Sigmoid colon (tissue), 7 donors: ENCODE measurements at places on chromosomes 7 and 10. TPM values are rescaled to one million over a fixed set of nuclear protein-coding genes. Genes with fewer than 3 reads are reported as not detected.

DNA sequence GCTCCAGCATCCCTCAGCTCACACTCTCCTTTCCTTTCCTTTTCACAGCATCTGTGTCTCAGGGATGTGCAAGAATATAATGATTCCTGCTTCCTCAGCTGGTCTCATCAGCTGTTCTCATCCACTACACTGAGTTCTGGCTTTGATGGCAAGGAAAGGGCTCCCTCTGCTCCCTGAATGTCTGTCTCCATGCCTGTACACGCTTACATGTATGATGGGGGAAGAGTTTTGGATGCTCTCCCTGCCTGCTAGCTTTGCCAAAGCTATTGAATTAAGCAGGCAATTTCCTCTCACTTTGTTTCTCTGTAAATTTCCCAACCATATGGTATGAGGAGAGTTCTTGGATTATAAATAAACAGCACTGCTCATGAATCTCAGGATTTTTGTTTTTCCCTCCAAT is 254.5 kb downstream of the SORCS3 start:
- H3K27ac ChIP-seq, result no peak overlapping the region
- no peaks in the 10 kb centered on the region for H3K27me3 ChIP-seq
- no peak overlapping the region for H3K4me3 ChIP-seq
- no peak for DNase-seq

Gene EIF5AL1
- 0.55 TPM for total RNA-seq

- no peak overlapping the region for H3K27ac ChIP-seq
- no peaks in the 10 kb centered on the region for H3K4me1 ChIP-seq
- H3K4me3 ChIP-seq, result no peak overlapping the region
These were observed 173.6 kb downstream of the MBL2 start for GRCh38 chr10:52598936-52599335.

- H3K4me1 ChIP-seq, result peaks cover 17% of the 10 kb centered on the region
- H3K27ac ChIP-seq, result no peak overlapping the region
- no peaks in the 10 kb centered on the region for H3K36me3 ChIP-seq
- H3K4me3 ChIP-seq, result no peak overlapping the region
These were observed 201.1 kb upstream of the CCDC6 start for GRCh38 chr10:60107308-60107976.

DNA sequence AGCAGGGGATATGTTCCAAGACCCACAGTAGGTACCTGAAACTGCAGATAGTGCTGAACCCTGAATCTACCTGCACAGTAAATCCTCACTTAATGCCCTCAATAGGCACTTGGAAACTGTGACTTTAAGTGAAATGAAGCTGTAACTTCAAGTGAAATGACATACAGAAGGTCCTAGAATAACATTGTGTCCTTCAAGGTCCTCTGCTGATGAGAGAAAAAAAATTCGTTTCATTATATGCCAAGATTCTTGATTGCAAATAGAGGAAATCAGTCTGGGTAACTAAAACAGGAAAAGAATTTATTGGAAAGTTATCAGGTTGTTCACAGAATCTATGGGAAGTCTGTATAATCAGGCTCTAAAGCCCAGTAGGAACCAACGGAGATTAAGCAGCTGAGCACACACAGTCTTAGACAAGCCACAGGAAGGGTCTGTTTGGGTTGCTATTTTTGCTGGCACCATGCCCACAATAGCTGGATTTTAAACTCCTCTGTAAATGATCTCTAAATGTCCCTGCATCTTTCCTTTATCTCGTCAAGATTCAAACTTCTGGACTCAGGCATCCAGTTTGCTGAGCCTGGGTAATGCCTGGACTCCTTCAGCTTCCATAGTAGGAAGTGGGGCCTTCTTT is 57.5 kb downstream of the EXOC4 start:
- H3K4me1 ChIP-seq, result no peaks in the 10 kb centered on the region
- no peak overlapping the region for H3K27ac ChIP-seq
- H3K27me3 ChIP-seq, result no peaks in the 10 kb centered on the region
- DNase-seq, result no peak
- H3K36me3 ChIP-seq, result peaks cover 42% of the 10 kb centered on the region
- H3K4me3 ChIP-seq, result no peak overlapping the region

Gene CTNNA3
- total RNA-seq, result 1.5 TPM

Gene WDR11
- 40.3 TPM for total RNA-seq

Gene CNPY1
- not detected for total RNA-seq

Gene GTF2IRD2
- 22.2 TPM for total RNA-seq

Gene MCM10
- 0.14 TPM for total RNA-seq

- H3K36me3 ChIP-seq, result no peaks in the 10 kb centered on the region
- no peak overlapping the region for H3K4me3 ChIP-seq
These were observed 106.4 kb upstream of the ZNF438 start for GRCh38 chr10:31138026-31138553.

- H3K4me3 ChIP-seq, result no peak overlapping the region
- peaks cover 5% of the 10 kb centered on the region for H3K36me3 ChIP-seq
- no peak overlapping the region for H3K27ac ChIP-seq
- DNase-seq, result no peak
- H3K4me1 ChIP-seq, result no peaks in the 10 kb centered on the region
These were observed 33.4 kb upstream of the PDGFA start for GRCh38 chr7:552868-553635.

Gene ADRA2A
- 1.5 TPM for total RNA-seq

GRCh38 chr7:112777406-112777805 is 12.8 kb downstream of the TMEM168 start:
- no peak overlapping the region for H3K4me3 ChIP-seq
- H3K36me3 ChIP-seq, result peaks cover 5% of the 10 kb centered on the region

DNA sequence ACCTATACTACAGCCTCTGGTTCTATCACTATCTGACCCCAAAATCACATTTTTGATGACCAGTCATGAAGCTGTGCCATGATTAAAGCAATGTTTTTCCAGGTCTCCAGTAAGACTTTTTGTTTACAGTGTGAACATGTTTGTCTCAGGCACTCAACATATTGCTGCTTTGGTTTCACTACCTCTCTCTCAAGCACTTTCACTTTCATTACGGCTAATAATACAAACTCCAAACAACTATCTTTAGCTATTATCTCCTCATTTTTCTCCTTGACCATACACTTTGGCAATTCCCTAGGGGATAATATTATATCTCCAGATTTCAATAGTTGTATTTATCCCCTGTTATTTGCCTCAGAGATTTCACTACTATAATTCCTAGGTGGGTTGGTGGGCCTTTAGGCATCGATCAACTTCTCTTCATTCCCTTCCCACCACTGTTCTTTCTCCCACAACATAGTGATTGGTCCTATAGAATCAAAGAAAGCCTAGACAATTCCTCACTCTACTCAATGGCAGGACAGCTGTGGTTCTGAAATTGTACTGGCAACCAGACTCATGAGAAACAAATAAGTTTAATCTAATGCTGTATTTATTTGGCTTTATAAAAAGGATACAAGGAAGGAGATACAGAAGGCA is 261.4 kb upstream of the ZWINT start:
- no peaks in the 10 kb centered on the region for H3K36me3 ChIP-seq
- no peaks in the 10 kb centered on the region for H3K4me1 ChIP-seq
- H3K27me3 ChIP-seq, result no peaks in the 10 kb centered on the region
- no peak overlapping the region for H3K27ac ChIP-seq
- no peak for DNase-seq

Gene CUZD1
- total RNA-seq, result 0.36 TPM

DNA sequence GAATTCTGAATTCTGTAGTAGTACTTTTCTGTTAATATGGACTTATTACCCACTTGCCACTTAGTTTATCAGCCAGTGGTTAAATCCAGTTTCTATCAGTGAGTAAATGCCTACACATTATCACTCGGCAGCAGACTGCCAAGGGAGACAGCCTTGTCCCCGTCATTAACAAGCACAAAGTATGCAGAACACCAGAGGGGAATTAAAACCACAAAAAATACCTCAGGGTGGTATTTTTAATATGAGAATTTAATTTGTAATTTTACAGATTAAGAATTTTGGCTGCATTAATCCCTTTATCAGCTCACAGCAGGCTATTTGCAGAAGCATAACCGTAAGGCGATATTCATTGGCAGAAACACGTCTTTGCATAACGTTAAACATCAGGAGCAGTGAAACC is 150.0 kb upstream of the FZD1 start:
- no peak overlapping the region for H3K4me3 ChIP-seq
- H3K36me3 ChIP-seq, result no peaks in the 10 kb centered on the region
- peaks cover 14% of the 10 kb centered on the region for H3K4me1 ChIP-seq
- no peaks in the 10 kb centered on the region for H3K27me3 ChIP-seq
- DNase-seq, result no peak

Gene HABP2
- not detected for total RNA-seq

Gene STRIP2
- 0.49 TPM for total RNA-seq

Gene LAMB1
- 172 TPM for total RNA-seq

- no peak overlapping the region for H3K4me3 ChIP-seq
- H3K27me3 ChIP-seq, result no peaks in the 10 kb centered on the region
- DNase-seq, result no peak
- H3K27ac ChIP-seq, result no peak overlapping the region
- H3K4me1 ChIP-seq, result no peaks in the 10 kb centered on the region
- H3K36me3 ChIP-seq, result no peaks in the 10 kb centered on the region
These were observed 23.6 kb upstream of the PLEKHA1 start for GRCh38 chr10:122350893-122351292.

DNA sequence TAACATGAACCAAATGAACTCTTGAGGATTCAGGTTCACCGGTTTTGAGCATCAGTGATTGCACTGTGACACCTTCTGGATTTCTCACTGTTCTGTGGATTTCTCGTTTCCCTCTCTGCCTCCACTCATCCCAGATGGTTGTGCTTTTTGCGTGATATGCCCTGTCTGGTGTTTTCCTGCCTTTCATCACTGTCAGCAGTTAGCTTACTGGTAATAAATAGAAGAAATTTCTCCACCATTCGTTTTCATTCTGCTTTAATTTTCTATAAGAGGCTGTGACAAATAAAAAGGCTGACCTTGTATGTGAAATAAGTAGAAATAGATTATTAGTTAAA is 16.2 kb downstream of the BPGM start:
- H3K4me3 ChIP-seq, result no peak overlapping the region
- DNase-seq, result no peak
- H3K27me3 ChIP-seq, result no peaks in the 10 kb centered on the region
- H3K27ac ChIP-seq, result no peak overlapping the region
- peaks cover 12% of the 10 kb centered on the region for H3K36me3 ChIP-seq

DNA sequence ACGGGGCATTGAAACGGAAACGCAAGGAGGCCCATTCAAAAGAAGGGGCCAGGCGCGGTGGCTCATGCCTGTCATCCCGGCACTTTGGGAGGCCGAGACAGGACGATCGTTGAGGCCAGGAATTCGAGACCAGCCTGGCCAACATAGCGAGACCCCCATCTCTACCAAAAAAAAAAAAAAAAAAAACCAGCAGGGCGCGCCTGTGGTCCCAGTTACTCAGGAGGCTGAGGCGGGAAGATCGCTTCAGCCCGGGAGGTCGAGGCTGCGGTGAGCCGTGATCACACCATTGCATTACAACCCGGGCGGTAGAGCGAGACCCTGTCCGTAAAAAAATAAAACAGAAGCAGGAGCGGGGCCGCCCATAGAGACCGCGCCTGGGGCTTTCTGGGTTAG is 396 bp downstream of the PSMG3 start:
- no peaks in the 10 kb centered on the region for H3K4me1 ChIP-seq
- H3K27ac ChIP-seq, result peak overlapping the region; percentile 95
- DNase-seq, result no peak
- H3K4me3 ChIP-seq, result peak overlapping the region; percentile 79

Gene LBX1
- not detected for total RNA-seq

Gene HOXA2
- 4.3 TPM for total RNA-seq

Gene C1GALT1
- 12.1 TPM for total RNA-seq

DNA sequence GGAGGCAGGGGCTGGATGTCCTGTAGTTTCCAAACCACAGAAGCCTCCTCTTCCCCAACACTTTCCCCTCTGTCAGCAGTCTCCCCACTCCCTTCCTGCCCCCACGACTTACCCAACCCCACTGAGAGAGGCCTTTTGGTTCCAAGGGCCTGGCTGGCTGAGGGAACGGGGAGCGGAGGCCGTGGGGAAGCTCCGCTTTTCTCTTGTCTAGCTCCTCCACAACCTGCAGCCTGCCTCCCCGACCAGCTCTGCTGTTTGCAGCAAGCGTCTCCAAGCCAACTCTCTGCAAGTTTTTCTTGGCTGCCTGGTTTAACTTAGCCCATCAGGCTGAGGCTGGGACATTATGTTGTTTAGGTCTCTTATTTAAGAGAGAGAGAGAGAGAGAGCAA is 126.8 kb downstream of the NEURL1 start:
- H3K27me3 ChIP-seq, result no peaks in the 10 kb centered on the region
- no peak overlapping the region for H3K4me3 ChIP-seq
- DNase-seq, result no peak
- peaks cover 60% of the 10 kb centered on the region for H3K4me1 ChIP-seq
- peaks cover 51% of the 10 kb centered on the region for H3K36me3 ChIP-seq

- H3K4me3 ChIP-seq, result no peak overlapping the region
- no peaks in the 10 kb centered on the region for H3K4me1 ChIP-seq
- H3K36me3 ChIP-seq, result no peaks in the 10 kb centered on the region
- no peak for DNase-seq
- H3K27ac ChIP-seq, result no peak overlapping the region
These were observed 335.3 kb downstream of the FGFR2 start for GRCh38 chr10:121262774-121263430.

GRCh38 chr7:20236790-20237189 is 19.6 kb upstream of the MACC1 start:
- no peak for DNase-seq
- H3K4me3 ChIP-seq, result no peak overlapping the region
- H3K27ac ChIP-seq, result no peak overlapping the region
- no peaks in the 10 kb centered on the region for H3K36me3 ChIP-seq
- H3K4me1 ChIP-seq, result no peaks in the 10 kb centered on the region

Gene PILRA
- 5.0 TPM for total RNA-seq

- DNase-seq, result no peak
- no peaks in the 10 kb centered on the region for H3K4me1 ChIP-seq
- H3K36me3 ChIP-seq, result no peaks in the 10 kb centered on the region
- no peak overlapping the region for H3K27ac ChIP-seq
- no peaks in the 10 kb centered on the region for H3K27me3 ChIP-seq
These were observed 35.9 kb downstream of the CCDC3 start for GRCh38 chr10:12965571-12965970.

Gene ASAH2
- 0.55 TPM for total RNA-seq

Gene OPN4
- not detected for total RNA-seq

DNA sequence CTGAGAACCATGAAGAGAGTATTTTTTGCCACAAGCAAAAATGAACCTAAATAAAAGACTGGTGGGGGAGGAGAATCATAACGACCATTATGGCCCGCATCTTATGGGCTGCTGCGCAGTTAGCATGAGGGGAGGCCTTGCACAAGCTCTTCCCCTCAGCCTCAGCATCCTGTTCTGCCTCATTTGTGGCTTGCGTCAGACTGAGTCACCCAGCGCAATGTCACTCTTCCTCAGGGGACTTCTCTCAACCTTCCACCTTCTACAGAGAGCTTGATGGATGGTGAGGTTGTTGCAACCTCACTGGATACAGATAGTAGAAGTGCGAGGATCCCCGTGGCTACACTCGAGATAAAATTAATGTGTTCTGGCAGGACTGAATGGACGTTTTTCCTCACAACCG is 16.8 kb upstream of the GPR15LG start:
- H3K36me3 ChIP-seq, result peaks cover 39% of the 10 kb centered on the region
- H3K4me3 ChIP-seq, result no peak overlapping the region
- H3K27ac ChIP-seq, result no peak overlapping the region
- no peaks in the 10 kb centered on the region for H3K27me3 ChIP-seq
- no peak for DNase-seq
